ENCODE measurements at places on chromosomes 3 and 15.

- peak; percentile 58 for DNase-seq
Observed at GRCh38 chr3:168467115-168467714, 371.5 kb upstream of the GOLIM4 start.

DNA sequence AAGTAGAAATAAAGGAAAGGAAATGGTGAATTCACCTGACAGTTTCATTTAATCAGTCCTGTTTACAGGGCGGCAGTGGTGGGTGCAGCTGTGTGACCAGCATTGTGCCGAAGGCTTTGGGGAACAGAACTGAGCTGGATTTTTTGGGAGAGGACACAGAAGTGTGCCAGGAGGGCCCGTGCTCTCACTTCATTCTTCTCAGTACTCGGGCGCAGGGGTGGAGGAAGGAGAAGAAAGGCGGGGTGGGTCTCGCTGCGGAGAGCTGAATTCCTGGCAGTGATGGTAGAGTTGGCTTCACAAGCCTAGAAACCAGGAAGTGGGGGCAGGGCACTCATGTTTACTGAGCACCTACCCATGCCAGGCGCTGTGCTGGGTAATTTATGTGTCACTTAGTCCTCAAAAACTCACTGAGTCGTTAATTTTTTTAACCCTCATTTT lies 64.6 kb downstream of the CRTC3 start:
- no peak for DNase-seq

DNA sequence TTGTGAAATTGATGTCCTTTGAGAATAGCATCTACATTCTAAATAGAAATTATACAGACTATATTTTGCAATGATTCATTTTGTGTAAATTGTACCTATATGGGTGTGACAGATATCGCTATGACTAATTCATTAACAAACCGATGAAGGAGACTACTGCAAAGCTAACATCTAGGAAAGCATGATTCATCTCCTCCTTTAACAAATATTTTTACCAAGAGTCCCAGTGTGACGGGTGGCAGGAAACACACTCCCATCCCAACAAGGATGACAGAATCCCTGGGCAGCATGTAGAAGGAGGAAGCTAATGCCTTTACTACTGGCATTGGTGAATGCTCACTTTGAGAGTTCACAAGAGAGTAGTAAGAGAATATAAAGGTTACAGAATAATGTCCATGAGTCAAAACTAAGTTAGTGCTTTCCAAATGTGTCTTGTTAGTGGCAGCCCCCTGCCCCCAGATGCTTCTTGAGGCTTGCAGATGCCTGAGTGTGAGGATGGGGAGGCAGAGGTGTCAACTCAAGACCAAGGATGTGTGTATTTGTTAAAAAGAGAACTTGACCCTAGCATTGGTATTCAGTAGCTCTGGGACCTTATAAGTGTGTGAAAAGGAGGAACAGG lies 180.6 kb downstream of the FMN1 start:
- DNase-seq: no peak

- DNase-seq: no peak
Observed at GRCh38 chr15:39267685-39268084, 313.2 kb upstream of the THBS1 start.

GRCh38 chr15:55237219-55238130 lies 40.7 kb upstream of the RSL24D1 start:
- no peak for DNase-seq

DNA sequence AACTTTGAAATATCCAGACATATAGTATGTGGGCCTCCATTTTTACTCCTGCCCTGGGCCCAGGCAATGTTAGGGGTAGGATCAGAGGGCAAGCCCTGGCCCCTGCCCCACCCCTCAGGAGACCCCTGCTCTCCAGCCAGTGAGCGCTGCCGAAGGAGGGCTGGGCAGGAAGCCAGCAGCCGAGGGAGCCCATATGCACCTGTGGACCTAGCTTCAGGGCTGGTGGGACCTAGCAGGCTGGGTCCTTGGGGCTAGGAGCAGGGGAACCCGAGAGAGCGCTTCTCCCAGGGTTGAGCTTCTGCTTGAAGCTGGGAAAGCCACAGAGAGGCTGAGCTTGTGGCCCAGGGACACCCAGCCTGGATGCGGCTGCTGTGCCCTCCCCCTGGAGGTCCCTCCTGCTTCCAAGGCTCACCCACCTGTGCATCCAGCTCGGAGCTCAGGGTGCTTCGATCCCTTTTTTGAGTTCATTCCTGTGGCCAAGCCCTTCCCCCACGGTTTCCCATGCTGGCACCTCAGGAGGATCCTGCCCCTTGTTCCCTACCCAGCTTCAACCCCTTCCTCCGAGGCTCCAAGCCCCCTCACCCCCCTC lies 21.0 kb upstream of the CYP11A1 start:
- DNase-seq: no peak

- no peak for DNase-seq
Observed at GRCh38 chr3:150447084-150447483, 39.0 kb downstream of the TSC22D2 start.

- no peak for DNase-seq
Observed at GRCh38 chr3:20103731-20104130, 63.5 kb downstream of the KAT2B start.

DNA sequence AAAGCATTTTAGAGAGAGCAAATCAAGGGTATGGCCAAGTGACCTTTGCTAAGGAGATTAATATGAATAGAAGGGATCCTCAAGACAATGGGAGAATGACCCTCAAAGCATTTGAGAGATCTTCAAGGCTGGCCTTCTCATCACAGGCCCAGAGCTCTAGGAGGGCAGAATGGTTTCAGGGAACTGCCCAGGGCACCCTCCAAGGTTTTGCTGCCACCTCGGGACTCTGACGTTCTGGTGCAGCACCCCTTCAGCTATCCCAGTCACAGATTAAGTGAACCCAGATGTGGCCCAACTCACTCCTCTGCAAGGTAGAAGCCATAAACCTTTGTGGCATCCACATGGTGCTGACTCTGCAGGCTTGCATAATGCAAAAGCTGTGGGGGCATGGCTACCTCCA lies 209.3 kb downstream of the TLE3 start:
- DNase-seq: no peak

DNA sequence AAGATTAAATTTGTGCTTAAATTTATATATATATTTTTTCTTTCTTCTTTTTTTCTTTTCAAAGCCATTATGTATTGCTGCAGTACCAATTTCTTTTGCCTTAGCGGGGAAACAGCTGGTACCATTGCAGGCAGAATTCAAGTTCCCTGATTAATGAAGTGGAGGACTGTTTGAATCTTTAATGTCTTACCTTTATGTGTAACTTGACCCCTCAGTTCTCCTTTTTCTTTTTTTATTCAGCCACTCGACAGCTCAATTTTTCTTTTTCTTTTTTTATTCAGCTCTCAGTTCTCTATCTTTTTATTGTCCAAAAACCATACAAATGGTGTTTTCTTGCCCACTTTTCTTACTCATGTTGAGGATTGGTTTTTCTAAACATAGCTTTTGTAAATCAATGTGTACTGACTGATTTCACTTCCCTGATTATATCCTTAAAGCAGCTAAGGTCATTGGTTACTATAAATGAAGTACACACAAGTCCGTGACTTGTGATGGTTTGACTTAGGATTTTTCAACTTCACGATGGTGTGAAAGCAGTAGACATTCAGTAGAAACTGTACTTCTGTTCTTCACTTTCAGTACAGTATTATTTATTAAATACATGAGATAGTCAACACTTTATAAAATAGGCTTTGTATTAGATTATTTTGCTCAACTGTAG lies 22.8 kb downstream of the ATP2C1 start:
- no peak for DNase-seq

- no peak for DNase-seq
Observed at GRCh38 chr15:48800245-48800644, 10.6 kb downstream of the CEP152 start.

DNA sequence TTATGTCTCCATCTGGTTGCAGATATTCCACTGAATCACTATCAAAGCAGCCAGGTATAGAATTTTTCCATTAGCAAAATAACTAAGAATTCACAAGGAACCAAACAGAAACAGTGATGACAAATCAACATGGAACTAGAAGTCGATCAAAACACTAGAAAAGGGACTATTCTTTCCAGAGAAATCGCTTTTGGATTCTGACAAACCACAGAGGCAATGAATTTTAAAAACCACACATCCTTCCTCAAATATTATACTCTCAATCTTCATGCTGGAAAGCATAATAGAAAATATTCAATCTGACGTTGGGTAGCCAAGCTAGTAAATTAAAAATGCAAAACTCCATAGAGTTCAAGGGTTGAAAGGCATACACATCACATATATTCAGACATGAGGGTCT lies 93.2 kb upstream of the PPIB start:
- DNase-seq: no peak

- DNase-seq: no peak
Observed at GRCh38 chr3:128307029-128307633, 153.8 kb downstream of the EEFSEC start.

DNA sequence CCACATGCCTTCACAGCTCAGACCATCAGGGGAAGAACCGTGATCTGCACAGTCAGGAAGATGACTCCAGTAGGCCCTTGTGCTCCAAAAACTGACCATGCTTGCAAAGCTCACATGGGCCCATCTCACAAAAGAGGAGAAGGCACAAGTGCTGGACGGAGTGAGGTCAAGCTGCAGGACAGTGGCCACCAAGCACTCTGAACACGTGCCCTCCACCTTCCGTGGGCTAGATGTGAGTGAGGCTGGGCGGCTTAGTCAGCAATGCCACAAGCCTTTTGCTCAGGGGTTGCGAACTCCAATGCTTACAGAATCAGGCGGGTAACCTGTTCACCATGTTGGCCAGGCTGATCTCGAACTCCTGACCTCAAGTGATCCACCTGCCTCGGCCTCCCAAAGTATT lies 70.9 kb downstream of the SCN5A start:
- DNase-seq: no peak

- no peak for DNase-seq
Observed at GRCh38 chr3:143311096-143311495, 191.5 kb downstream of the CHST2 start.

GRCh38 chr3:47133641-47134040 lies 30.3 kb downstream of the SETD2 start:
- no peak for DNase-seq

DNA sequence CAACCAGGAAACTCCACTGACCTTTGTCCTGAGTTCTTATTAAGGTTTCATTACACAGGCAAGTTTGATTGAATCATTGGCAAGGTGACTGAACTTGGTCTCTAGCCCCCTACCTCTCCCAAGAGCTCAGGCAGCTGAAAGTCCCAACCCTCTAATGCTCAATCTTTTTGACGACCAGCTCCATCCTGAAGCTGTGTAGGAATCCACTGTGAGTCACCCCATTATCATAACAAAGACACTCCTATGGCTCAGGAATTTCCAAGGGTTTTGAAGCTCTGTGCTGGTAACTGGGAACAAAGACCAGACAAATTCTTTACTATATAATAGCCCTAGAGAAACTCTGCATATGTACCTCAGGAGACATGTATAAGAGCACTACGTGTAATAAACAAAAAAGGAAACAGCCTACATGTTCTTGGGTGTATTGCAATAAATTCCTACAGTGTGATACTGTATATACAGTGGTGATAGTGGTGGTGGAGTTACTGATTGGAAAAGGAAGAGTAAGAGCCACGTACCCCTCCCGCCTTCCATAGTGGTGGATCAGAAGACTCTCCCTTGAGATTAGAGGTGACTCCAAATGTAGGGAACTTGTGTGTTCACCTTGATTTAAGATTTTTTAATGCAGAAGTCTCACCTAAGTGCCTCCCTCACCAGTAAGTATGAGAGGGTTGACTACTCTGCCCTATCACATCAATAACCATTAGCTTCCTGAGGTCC lies 116.6 kb downstream of the ST8SIA2 start:
- no peak for DNase-seq

DNA sequence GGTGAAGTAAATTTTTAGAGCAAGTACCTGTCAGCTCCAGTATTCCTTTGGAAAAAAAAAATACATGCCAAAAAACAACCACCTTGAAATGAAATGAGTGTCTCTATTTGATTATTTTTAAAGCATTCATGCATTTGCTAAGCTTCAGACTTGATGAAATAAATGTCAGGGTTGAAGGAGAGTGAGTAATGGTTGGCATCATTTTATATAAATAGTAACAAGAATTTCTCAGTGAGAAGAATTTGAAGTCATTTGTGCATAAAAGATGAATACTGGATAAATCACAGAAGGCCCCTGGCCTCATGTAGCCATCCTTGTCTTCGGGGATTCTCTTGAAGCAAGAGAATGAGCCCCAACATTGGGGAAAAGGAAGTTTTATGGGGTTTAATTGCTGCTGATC lies 318.4 kb downstream of the LPP start:
- no peak for DNase-seq

- DNase-seq: no peak
Observed at GRCh38 chr3:81521855-81522254, 239.6 kb downstream of the GBE1 start.

GRCh38 chr15:31013863-31014607 lies 22.6 kb upstream of the MTMR10 start:
- DNase-seq: peak; percentile 13

- DNase-seq: no peak
Observed at GRCh38 chr3:103693831-103694230, 1259.0 kb downstream of the ZPLD1 start.

- no peak for DNase-seq
Observed at GRCh38 chr15:85298366-85298765, 82.0 kb upstream of the AKAP13 start.

- no peak for DNase-seq
Observed at GRCh38 chr15:71055461-71055860, 59.8 kb upstream of the THSD4 start.

DNA sequence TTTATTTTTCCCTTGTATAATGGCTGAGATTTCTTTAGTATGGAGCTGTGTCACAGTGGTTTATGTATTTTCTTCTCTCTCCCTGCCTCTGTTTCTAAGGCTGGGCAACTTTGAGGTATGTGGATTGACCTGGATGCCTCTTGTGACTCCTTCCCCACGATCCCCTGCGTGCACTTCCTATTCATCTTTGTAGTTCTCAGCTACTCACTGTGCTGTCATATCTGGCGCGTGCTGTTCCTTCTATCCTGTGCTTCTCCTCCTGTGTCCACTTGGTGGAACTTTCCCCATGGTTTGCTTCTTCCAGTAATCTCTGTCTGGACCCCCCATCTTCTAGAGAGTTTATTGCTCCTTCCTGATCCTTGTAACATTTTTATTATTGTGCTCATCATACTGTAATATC lies 97.3 kb downstream of the AKAP13 start:
- no peak for DNase-seq

DNA sequence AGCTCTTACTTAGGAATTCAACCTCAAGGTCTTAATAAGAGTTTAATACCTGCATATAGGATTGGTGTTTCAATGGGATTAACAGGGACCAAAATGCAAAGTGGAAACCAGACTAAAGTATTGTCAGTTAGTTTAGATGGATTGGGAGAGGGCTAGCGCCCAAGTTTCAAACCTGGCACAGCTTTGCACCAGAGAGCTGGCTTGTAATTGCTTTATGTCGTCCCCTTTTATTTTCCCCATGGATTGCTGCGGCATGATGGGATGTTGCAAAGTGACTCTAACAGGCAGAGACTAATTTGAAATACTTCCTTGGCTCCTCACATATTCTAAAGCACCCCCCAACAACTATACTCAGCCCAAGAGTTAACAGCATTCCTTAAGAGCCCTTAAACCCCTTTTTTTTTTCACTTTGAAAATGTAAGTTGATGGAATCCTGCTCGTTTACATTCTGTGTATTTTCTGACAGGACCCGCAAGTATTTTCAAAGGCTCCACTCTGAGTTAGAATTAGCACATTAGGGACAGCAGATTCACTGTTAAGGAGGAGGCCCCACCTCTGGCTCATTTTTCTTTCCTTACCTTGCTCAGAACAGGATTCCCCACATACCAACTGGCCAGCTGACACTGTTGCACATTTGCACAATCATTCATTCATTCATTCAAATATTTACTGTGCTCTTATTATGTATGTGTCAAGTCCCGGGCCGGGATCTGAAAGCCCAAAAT lies 214.2 kb downstream of the ERC2 start:
- DNase-seq: no peak

- DNase-seq: no peak
Observed at GRCh38 chr3:45092132-45093031, 53.8 kb downstream of the CDCP1 start.
